CD14-positive monocyte (primary cell): ENCODE measurements at places on chromosomes 13 and 19. TPM values are rescaled to one million over a fixed set of nuclear protein-coding genes. Genes with fewer than 3 reads are reported as not detected.

DNA sequence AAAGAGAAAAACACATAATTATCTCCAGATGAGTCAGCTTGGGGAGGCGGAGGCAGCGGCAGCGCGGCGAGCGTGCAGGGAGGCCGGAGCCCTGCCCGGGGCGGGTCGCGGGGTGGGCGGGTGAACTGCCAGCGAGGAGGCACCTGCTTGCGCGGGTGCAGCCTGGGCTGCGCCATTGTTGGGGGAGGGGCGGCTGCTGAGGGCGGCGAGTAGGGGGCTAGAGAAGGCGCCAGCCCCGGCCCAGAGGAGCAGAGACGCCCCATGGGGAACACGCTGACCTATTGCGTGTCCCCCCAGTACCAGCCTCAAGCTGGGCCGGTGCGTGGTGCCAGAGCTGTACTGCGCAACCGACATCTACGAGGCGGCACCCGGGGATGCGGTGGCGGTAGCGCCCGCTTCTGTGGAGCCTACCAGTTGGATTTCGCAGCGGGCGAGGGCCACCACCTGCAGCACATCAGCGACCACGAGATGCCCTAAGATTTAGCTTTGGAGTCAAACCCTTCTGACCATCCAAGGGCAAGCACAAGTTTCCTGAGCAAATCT, 16.7 kb downstream of the ZNF100 start:
- DNase-seq, result no peak
- H3K36me3 ChIP-seq, result peaks cover 98% of the 10 kb centered on the region

DNA sequence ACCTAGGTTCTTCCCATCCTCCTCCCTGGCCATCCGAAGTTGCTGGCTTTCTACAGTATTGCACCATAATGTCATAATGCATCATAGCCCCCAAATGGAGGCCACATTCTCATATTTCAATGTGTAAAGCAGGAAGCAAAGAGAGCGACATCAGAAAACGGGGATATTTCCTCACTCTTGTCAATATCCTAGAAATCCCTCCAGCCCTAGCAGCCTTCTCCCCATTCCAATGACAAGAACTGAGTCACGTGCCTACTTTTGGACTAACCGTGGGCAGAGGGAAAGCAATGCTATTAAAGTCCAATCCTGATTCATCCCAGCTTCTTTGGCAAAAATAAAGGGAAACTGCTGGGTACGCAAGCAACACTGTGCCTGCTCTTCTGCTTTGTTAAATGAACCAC, 4.3 kb upstream of the RAP2A start:
- no peaks in the 10 kb centered on the region for H3K27me3 ChIP-seq
- H3K4me3 ChIP-seq, result no peak overlapping the region
- no peaks in the 10 kb centered on the region for H3K36me3 ChIP-seq
- peaks cover 6% of the 10 kb centered on the region for H3K4me1 ChIP-seq
- H3K27ac ChIP-seq, result no peak overlapping the region

ACER1 gene
- not detected for polyA plus RNA-seq

GSX1 gene
- not detected for polyA plus RNA-seq

DNA sequence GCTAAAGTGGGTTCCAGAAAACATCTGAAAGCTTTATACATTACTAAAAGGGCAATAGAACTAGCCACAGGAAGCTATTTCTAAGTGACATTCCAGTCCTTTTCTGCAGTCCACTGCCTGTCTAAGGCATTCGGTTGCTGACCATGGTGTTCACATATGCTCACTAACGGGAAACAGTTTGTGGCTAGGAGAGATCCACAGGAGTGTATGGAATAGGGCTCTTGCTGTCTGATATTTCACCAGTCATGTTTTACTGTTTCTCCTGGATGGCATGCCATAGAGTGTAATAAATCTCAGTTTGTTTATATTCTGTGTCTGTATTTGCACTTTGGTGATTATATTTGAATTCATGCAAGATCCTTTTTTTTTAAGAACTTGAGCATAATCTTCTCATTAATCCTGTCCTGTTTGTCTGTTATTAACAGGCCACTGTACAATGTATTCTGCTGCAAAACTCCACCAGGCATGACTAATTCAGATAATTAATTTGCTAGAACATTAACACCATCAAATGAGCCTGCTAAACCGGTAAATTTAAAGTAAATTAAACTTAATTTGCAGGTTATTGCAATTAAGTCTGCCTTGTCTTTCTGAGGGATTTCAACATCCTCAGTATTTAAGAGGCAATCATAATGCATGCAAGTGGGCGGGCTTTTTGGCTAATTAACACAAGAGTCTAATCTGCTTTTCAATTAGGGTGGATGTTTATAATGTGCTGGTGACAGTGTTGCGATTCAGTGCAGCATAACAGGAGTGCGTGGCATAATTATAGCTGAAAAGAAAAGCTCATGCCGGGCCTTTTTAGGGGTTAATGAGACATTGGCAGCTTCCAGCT, 201.3 kb downstream of the POU4F1 start:
- no peaks in the 10 kb centered on the region for H3K27me3 ChIP-seq
- no peaks in the 10 kb centered on the region for H3K4me1 ChIP-seq
- H3K4me3 ChIP-seq, result no peak overlapping the region
- H3K36me3 ChIP-seq, result no peaks in the 10 kb centered on the region
- no peak overlapping the region for H3K27ac ChIP-seq
